ENCODE measurements at places on chromosomes 7 and 10. TPM values are rescaled to one million over a fixed set of nuclear protein-coding genes. Genes with fewer than 3 reads are reported as not detected.

GRCh38 chr7:148699024-148699781 is 500 bp downstream of the CUL1 start:
- peak; percentile 76 for DNase-seq

DNA sequence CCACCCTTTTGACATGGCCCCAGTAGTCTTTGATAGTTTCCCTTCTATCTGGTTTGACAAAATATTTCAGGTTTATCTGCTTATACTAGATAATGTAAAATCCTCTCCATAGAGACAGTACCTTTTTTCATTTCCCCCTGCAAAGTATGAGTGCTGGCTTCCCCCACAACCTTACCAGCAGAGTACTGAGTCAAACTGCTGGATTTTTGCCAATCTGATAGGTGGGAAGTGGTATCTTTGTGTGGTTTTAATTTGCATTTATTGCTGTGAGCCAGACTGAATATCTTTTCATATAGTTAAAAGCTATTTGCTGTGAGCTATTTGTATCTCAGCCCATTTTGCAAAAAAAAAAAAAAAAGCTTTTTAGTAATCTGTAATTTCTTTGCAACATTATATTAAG is 32.1 kb upstream of the HECTD2 start:
- no peak for DNase-seq

- DNase-seq = no peak
Observed at GRCh38 chr7:55504093-55504859, 68.0 kb downstream of the VOPP1 start.

The LUC7L2 gene
- 41.6 TPM for polyA plus RNA-seq

DNA sequence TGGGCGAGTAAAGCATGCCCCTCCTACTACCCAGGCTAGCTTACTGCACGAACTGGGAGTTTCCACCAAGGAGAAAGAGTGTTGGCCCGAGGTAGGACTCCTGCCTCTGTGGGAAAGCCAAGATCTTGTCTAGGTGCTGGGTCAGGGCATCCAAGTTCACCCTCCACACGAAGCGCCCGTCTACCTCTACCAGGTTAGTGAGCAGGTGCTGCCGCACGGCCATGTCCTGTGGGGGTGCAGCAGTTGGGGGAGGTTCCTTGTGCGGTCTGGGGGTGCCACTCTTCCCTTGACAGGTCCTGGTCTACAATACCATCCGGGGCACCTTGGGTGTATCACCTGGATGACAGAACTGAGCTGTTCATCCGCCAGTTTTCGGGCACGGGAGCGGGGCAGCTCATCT is 1.7 kb downstream of the ABHD11 start:
- DNase-seq = no peak

GRCh38 chr7:100053215-100053614 is 3.6 kb downstream of the ZSCAN21 start:
- DNase-seq = peak; percentile 66

GRCh38 chr7:94355454-94355853 is 39.2 kb upstream of the COL1A2 start:
- no peak for DNase-seq

The CUL1 gene
- polyA plus RNA-seq = 149 TPM

All from psoas muscle (tissue), 8 donors.